ENCODE measurements at places on chromosomes 12 and 14.

DNA sequence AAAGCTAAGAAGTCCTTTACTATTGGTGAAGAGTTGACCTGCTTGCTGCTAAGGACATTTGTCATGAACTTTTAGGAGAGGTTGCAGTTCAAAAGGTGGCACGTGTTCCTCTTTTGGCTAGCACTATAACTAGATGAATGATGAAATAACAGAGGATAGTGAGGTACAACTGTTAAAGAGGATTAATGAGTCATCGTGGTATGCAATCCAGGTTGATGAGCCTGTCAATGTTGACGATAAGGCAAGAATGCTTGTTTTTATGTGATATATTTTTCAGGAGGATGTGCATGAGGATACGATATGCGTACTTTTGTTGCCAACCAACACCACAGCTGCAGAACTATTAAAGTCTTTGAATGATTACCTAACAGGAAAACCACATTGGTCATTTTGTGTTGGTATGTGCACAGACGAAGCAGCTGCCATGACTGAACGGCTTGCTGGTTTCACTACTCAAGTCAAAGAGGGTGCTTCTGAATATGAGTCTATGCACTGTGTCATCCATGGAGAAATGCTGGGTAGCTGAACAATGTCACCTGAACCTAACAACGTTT is 10.6 kb downstream of the CEP128 start:
- no peak overlapping the region for H3K27ac ChIP-seq
- H3K4me1 ChIP-seq = no peaks in the 10 kb centered on the region
- no peaks in the 10 kb centered on the region for H3K27me3 ChIP-seq
- DNase-seq = no peak
- H3K4me3 ChIP-seq = no peak overlapping the region

- no peak overlapping the region for H3K4me3 ChIP-seq
- no peaks in the 10 kb centered on the region for H3K27me3 ChIP-seq
- no peak for DNase-seq
- no peak overlapping the region for H3K27ac ChIP-seq
- H3K36me3 ChIP-seq = no peaks in the 10 kb centered on the region
These were observed 44.3 kb downstream of the NCOR2 start for GRCh38 chr12:124523071-124523470.

GRCh38 chr14:70011098-70011497 is 131.9 kb downstream of the SMOC1 start:
- DNase-seq = no peak
- no peaks in the 10 kb centered on the region for H3K36me3 ChIP-seq
- no peaks in the 10 kb centered on the region for H3K27me3 ChIP-seq

DNA sequence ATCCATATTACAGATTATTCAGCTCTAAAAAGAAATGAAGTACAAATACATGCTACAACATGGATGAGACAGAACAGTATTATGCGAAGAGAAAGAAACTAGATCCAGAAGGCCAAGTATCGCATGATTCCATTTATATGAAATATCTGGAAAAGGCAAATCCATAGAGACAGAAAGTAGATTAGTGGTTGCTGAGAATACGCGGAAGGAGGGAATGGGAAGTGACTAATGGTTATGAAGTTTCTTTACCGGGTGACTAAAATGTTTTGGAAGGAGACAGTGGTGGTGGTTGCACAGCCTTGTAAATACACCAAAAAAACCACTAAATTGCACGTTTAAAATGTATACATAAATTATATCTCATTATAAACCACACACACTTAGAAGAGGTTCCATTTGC is 12.5 kb downstream of the PRDM4 start:
- no peak overlapping the region for H3K27ac ChIP-seq
- peaks cover 9% of the 10 kb centered on the region for H3K36me3 ChIP-seq
- no peak for DNase-seq
- H3K4me3 ChIP-seq = no peak overlapping the region

DNA sequence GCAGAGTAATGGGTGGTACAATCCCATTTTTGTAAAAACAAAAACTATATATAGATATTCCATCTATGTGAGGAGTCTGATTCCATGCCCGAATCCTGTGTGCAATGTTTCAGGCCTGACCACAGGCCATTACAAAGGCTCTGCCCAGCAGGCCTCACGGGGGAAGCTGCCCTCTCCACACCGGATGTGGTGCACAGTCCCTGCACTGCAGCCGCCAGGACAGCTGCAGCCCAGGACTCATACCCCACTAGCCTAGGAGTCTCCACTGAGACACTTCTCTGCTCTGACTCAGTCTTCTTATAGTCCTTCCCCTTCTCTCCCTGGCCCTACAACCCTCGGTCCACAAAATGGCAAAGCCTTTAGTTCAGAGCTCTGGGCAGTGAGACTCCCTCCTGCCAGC is 190.4 kb downstream of the PPM1H start:
- no peak overlapping the region for H3K4me3 ChIP-seq
- peaks cover 17% of the 10 kb centered on the region for H3K4me1 ChIP-seq
- no peaks in the 10 kb centered on the region for H3K36me3 ChIP-seq
- no peak for DNase-seq

DNA sequence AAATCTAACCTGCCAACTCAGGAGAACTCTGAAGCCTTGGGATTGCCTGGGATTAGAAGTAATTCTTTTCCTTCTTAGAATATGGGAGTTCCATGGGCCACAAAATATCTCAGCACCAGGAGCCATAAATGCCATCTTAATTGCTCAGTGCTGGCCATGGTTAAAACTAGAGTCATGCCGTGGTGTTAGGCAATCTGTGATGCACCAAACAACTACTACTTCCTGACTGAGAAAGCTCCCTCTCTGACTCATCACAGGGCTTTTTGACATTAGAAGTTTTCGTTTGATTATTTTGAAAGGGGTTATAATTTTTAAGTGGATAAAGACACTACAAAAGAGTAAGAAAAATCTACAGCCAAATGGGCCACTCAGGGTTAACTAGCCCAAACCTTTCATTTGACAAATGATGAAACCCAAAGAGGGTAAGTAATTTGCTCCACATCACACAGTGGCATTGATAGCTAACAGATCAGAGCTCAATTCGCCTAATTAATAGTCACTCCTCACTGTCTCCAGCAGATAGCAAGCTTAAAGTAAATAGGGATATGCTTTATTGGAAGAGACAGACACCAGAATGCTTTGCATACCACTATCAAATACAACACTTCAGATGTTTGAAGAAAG is 377.3 kb downstream of the EMP1 start:
- no peaks in the 10 kb centered on the region for H3K27me3 ChIP-seq
- no peak overlapping the region for H3K27ac ChIP-seq
- no peaks in the 10 kb centered on the region for H3K4me1 ChIP-seq

- peaks cover 32% of the 10 kb centered on the region for H3K36me3 ChIP-seq
- peak; percentile 80 for DNase-seq
- H3K4me1 ChIP-seq = peaks cover 17% of the 10 kb centered on the region
- H3K27me3 ChIP-seq = no peaks in the 10 kb centered on the region
These were observed 804 bp downstream of the GAPDH start for GRCh38 chr12:6534945-6535696.

GRCh38 chr12:31004666-31005065 is 69.0 kb upstream of the DDX11 start:
- no peaks in the 10 kb centered on the region for H3K36me3 ChIP-seq
- DNase-seq = no peak
- H3K27me3 ChIP-seq = no peaks in the 10 kb centered on the region

GRCh38 chr14:24213866-24214662 is 776 bp upstream of the CHMP4A start:
- DNase-seq = peak; percentile 48
- peaks cover 4% of the 10 kb centered on the region for H3K4me1 ChIP-seq
- peak overlapping the region; percentile 47 for H3K27ac ChIP-seq
- peaks cover 4% of the 10 kb centered on the region for H3K36me3 ChIP-seq
- no peaks in the 10 kb centered on the region for H3K27me3 ChIP-seq
- peak overlapping the region; percentile 32 for H3K4me3 ChIP-seq

- no peaks in the 10 kb centered on the region for H3K27me3 ChIP-seq
- H3K4me3 ChIP-seq = no peak overlapping the region
- H3K4me1 ChIP-seq = no peaks in the 10 kb centered on the region
- no peak overlapping the region for H3K27ac ChIP-seq
- DNase-seq = no peak
- H3K36me3 ChIP-seq = no peaks in the 10 kb centered on the region
These were observed 52.1 kb downstream of the VWF start for GRCh38 chr12:6072302-6072752.

GRCh38 chr12:104568487-104568868 is 111.7 kb downstream of the CHST11 start:
- no peaks in the 10 kb centered on the region for H3K4me1 ChIP-seq
- no peaks in the 10 kb centered on the region for H3K36me3 ChIP-seq
- no peak for DNase-seq

DNA sequence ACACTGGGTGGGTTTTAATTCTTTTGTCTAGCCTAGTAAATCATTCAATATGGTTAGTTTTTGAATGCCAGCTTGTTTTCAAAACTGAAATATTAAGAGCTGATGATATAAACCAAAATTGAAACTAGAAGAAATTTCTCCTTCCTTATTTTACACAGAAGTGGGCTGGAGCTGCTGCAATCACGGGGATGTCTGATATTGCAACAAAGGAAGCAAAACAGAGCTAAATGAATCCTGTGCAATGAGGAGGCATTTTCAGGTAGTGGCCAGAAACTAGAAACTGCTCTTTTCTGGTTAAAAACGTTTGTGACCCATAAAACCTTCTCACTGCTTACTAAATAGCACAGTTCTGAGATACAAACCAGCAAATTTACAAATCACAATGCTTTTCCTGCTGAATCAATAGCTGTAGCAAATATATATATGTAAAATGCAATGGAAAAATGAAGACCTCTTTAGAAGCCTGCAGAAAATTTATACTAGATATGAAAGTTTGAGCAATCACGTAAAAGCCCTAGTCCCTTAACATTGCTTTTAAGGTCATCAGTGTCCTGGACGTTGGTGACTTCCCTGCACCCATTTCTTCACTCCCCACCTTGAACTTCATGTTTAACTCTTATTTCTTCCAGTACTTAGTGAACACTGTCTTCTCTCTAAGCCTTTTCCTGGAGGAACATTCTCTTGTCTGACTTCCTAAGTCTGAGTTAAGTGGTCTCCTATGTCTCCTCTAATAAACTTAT is 15.9 kb upstream of the LRRK2 start:
- no peaks in the 10 kb centered on the region for H3K36me3 ChIP-seq
- no peak for DNase-seq
- H3K4me1 ChIP-seq = no peaks in the 10 kb centered on the region
- no peak overlapping the region for H3K27ac ChIP-seq

DNA sequence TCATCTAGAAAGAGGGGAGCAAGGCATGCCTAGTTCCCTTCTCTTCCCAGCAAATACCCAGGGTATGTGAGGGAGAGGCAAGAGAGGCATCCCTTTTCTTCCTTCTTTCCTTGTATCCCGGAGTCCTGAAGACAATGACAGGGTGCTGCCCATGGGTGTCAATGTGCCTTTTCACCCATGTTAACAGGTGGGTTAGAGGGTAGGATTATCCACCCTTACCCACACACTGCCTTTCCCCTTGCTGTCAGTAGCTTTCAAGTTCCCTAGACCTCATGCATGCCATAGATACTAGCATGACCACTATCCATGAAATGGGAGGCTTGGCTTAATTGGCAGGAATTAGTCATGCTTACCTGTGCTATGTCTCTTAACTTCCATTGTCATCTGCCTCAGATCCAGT is 36.3 kb upstream of the PCNX1 start:
- no peaks in the 10 kb centered on the region for H3K27me3 ChIP-seq
- H3K4me1 ChIP-seq = no peaks in the 10 kb centered on the region
- H3K27ac ChIP-seq = no peak overlapping the region

DNA sequence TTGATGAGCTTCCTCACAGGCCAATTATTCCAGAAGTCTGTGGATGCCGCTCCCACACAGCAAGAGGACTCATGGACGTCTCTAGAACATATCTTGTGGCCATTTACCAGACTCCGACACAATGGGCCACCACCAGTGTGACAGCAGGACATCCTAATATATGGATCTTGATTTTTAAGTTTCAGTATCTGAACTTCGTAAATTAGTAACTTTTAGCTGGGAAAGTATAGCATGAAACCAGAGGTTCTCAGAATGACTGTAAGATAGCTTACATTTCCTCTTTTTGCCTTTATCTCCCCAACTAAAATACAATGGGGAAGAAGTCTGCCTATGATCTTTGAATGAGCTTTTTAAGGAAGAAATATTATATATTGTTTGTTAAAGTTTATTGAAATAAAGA is 87.0 kb downstream of the DNAI7 start:
- H3K4me1 ChIP-seq = no peaks in the 10 kb centered on the region
- no peak for DNase-seq
- no peaks in the 10 kb centered on the region for H3K27me3 ChIP-seq
- H3K36me3 ChIP-seq = no peaks in the 10 kb centered on the region

DNA sequence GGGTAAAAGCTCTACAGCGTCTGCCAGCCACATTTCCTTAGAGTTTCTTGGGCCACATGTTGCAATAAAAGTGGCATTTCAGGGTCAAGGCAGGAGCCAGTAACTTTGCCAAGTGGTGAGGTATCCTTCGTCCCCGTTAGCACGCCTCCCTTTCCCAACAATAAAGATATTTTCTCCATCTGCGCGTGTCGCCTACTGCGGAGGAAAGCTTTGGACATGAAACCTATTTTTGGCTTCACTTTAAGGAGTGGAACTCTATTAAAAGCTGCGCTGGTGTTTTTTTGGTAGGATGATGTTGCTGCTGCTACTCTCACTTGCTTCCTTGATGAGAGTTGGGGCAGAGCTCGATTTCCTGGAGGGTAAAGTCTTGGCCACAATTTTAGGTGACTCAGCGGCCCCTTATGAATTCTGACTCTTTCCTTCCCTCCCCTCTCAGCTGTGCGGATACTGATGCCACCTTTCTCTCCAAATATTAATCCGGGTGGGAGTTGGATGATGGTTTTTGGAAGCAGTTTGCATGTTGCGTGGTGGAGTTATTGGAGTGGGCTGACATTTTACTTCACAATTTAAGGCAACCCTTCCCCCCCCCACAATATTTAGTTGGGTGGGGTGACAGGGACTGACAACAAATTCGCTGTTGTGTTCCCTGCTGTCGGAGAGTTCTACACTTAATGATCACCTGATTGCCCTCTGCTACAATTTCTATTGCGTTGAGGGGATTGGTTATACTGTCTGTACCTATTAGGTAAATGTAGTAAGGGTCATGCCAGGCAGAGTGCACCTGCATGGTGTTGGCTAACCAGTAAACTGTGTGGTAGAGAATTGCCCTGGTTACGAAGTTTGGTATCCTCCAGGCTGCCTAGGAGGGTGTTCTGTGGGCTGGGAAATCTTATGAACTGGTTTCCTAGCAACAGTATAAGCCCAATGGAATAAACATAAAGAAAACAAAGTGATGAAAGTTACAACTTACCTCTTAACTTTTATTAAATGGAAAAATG is 1.1 kb downstream of the CCDC91 start:
- H3K27me3 ChIP-seq = no peaks in the 10 kb centered on the region
- peak; percentile 27 for DNase-seq

DNA sequence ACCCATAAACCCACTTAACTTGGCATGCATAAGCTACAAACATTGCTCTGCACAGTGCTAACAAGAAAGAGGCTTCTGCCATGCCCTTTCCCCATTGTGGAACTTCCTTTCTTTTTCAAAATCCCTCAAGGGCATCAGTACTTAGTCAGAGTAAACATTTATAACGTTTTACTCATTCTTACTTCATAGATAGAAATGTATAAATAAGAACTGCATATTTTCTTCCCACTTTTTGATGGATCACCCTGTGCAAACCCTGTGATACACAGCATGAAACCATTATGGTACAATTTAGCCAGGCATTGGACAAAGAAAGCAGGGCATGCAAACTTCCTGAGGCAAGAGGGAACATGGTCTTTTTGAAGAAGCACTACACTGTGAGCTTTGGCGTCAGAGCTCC is 113.8 kb upstream of the FOXG1 start:
- H3K27ac ChIP-seq = no peak overlapping the region
- no peaks in the 10 kb centered on the region for H3K4me1 ChIP-seq
- H3K36me3 ChIP-seq = no peaks in the 10 kb centered on the region
- no peaks in the 10 kb centered on the region for H3K27me3 ChIP-seq
